ENCODE measurements at places on chromosomes 5 and 9.

DNA sequence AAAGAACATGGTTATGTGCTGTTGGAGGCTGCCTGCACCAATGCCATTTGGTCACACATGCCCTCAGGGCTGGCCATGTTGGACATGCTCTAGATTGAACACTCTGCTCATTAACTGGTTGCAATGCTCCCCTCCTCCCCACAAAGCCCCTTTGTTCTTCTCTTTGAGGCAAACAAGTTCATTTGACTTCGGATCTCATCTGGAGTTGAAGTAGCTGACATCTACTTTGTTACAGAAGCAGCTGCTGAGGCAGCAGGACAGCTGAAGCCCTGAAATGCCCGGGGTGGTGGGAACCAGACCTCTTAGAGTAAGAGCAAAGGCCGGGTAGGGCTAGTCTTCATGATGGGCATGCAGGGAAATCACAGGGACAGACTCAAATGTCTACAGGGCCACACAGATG lies 123.5 kb downstream of the APBA1 start:
- DNase-seq: no peak

DNA sequence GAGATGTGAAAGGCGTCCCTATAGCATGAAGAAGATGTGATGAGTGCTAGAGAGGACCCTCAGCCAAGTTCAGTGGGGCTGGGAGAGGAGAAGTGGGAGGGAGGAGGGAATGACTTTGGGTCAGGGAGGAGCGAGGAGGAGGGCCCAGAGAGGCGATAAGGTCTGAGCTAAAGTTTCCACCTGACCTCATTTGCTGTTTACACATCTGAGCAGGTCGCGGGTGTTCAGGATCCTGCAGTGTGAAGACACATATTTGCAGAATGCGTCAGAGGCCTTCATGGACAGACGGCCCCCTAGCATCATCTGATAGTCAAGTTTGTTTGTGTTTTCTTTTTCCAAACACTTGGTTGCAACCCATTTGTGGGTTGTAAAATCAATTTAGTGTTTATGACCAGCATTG lies 18.9 kb upstream of the IGFBPL1 start:
- DNase-seq: no peak

DNA sequence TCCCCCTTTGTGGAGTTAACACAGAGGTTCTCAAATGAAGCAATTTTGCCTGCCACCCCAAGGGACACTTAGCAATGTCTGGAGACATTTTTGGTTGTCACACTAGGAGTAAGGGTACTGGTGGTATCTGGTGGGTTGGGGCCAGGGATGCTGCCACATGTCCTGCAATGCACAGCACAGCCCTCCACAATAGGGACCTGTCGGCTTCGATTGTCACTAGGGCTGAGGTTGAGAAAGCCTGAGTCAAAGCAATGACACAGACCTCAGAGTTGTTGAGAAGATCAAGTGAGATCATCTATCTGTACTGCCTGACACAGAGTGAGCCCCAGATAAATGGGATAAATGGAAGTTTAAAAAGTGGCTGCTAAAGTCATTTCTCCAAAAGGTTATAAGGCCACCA lies 249.2 kb upstream of the KLF4 start:
- DNase-seq: no peak

GRCh38 chr9:70805949-70806348 lies 315.5 kb downstream of the TRPM3 start:
- no peak for DNase-seq

DNA sequence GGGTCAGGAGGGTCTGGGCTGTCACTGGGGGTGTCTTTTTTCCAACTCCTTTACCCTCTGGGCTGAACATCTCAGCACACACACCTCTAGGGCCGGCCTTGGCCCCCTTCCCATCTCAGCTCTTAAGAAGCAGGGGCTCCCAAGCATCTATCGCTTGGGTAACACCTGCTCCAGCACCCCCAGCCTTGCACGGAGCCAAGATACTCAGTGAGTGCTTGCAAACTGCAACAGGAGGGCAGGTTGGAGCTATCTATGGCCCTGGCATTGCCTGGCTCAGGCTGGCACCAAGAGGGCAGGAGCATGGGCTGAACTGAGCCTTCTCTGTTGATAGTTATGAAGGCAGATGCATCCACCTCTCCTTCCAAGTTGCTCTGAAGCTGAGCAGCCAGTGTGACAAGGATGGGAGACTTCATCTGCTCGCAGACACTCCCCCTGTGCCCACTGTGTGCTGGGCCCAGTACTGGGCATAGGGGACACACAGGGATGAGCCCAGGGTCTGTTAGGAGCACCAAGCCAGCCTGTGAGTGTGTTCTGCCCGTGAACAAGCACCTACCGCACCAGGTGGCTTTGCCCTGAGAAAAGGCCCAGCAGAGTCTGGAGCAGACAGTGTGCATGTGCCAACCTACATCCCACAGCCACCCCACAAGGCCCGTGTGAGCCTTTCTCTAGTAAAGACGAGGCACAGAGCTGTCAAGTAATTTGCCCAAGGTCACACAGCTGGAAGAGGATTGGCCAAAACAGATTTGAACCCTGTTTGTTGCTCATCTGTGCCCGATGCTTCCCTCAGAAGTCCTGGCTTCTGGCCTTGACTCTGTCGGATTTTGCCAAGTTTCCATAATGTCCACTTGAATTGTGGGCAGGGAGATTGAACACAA lies 58.2 kb downstream of the PHF2 start:
- DNase-seq: no peak

- DNase-seq: no peak
Observed at GRCh38 chr5:115430374-115430773, 114.2 kb downstream of the FEM1C start.

GRCh38 chr9:6197330-6197729 lies 18.3 kb upstream of the IL33 start:
- DNase-seq: no peak

DNA sequence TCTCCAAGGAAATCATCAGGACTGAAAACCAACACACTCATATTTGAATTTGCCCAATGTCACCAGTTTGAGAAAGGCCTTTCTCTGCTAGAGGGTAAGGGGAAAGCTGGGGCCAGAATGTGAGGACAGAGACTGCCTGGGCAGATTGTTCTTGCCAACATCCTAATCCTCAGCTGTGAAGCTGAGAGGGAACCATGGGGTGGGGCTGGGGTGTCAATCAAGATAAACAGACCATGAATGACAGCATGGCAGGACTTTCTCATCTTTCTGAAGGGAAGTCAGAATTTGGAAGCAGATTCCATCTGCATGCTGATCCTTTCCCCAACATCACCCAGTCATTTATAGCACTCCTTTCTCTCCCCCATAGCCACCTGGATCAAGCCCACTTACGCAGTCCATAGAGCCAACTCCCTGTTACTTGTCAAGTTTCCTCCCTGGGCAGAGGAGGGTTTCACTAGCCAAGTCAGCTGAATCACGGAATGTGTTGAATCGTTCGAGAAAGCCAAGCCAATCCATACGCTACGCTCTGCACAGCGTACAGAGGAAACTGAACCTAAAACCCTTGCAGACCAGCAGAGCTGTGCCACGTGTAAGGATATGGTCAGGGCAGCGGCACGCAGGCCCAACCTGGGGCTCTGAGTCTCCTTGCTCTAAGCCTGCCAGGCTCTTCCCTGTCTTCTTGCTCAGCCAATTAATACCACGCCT lies 14.9 kb downstream of the GLDC start:
- DNase-seq: no peak

- no peak for DNase-seq
Observed at GRCh38 chr5:16886366-16886736, 49.7 kb downstream of the MYO10 start.

DNA sequence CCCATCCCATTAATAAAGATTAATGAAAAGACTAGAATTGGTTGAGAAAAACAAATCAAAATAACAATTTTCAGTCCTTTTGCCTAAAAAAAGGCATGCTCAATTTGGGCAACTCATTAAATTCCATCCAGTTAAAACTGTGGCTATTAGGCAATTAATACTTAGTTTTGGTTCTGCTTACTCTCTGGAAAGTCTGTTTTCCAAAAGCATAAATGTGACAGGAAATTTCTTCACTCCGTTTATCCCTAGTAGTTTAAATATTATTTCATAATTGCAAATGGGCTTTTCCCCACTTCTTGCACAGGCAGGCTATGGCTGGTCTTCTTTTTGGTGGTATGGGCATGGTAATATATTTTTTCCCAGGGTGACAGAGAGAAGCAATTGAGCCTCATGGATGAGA lies 373.3 kb upstream of the KLF4 start:
- no peak for DNase-seq

GRCh38 chr5:36662291-36662851 lies 56.0 kb downstream of the SLC1A3 start:
- DNase-seq: no peak

DNA sequence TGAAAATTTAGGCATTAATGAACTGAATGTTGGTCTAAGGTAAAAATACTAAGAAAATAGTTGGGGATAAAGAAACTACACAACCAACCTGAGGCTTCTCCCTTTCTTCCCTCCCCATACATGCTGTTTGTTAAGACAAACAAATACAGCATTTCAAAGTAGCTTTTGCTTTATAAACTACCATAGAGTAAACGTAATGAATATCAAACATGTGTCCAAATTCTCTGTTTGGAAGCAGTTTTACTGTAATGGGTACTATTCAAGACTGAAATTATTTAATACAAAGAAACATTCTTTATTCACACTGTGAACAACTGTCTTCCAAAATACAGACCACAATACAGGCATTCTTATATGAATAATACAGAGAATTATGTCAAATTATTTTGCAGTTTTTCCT lies 52.0 kb downstream of the SLC44A1 start:
- no peak for DNase-seq

- no peak for DNase-seq
Observed at GRCh38 chr5:6090079-6090654, 288.2 kb downstream of the MED10 start.

DNA sequence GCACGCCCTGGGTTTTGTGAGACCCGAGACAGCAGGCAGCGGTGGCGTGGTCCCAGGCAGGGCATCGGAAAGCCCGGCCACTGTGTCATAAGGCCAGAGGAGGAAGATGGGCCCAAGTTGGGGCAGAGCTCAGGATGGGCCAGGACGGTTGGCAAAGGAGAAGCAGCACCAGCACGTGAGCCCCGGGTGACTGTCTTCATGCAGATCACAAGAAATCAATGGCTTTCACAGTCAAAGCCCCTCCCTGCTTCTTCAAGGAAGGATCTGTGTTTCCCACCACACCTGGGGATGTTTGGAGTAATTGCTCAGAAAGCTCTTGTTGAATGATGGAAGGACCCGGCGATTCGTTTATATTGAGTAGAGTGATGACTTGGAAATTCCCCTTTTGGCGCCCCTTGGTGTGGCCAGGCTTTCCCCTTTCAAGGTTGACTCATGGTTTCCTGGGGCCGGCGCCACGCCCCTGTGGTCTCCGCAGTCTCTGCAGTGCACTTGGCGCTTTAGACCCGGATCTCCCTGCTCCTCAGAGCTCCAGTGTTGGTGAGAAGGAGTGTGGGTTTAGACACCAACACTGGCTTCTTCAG lies 52.1 kb downstream of the IL31RA start:
- DNase-seq: no peak

GRCh38 chr5:134523543-134524271 lies 1.8 kb upstream of the JADE2 start:
- DNase-seq: no peak

DNA sequence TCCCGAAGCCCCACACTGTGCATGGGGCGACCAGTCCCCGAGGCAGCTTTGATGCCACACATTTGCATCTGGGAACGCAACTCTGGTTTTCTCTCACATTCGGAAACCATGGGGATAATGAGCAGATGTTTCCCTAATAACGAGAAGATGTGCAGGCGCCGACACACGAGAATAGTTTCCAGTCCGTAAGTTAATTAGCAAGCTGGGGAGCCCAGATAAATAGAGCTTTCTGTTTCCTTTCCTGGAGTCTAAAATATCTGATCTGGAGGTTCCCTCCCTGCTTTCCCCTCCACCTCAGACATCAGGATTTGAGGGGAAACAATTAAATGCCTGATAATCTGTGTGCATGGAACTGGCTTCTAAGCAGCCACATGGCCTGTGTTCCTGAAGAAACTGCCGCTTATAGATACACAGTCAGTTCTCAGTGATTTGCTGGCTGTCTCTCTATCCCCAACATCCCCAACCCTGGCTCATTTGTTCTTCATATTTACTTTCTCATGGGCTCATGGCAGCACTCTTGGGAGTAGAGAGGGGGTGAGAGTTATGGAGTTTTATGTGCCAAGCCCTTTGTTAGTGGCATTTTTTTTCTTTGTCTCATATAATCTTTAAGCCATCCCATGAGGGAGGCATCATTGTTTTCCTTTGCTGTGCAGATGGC lies 62.8 kb downstream of the PDZD2 start:
- DNase-seq: no peak

DNA sequence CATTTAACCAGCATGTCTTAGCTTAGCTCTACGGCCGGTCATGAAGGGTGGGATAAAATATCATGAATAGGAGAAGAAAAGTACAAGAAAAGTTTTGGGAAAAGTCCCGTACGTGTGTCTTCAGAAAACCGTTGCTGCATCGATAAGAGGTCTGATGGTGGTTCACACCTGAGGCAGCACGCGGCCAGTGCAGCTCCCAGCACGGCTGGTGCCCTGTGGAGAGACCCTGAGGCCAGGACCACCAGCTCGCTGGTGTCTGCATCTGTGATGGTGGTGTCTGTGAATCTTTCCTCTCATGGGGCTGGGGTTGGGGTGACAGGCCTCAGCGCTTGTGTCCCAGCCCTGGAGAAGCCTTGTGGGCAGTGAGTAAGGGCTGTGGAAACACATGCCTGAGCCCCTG lies 148.9 kb upstream of the IRX4 start:
- DNase-seq: no peak

GRCh38 chr9:76732341-76732958 lies 31.8 kb upstream of the PCA3 start:
- DNase-seq: peak; percentile 31

GRCh38 chr5:98769210-98769958 lies 4.1 kb upstream of the RGMB start:
- DNase-seq: peak; percentile 53

GRCh38 chr9:23543419-23543818 lies 282.6 kb downstream of the ELAVL2 start:
- DNase-seq: no peak

DNA sequence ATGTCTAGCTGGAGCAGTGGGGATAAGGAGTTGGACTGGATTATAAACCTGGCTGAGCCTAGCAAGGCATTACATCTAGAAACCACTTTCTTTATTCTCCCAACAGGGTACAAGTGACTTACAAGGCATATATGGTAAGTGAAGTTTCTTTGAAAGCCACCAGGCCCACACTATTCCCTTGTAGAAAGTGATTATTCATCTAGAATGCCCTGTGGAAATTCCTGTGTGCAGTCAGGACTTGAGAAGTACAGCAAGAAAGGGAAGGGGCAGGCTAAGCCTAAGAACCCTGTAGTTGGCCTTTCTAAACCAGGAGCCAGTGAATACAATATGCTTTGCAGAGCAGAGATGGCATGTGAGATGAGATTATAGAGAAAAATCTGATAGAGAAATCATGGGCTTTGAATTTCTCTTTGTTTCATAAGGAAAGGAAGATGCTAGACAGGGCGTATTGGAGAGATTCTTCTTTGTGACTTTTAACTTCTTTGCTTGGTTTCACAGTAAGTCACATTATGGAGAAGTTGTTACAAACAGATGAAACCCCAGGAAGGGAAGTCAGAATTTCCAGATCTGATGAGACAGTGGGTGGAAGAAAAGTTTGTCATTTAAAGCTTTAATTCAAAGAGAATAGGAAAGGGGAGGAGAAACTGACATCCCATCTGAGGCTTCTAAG lies 321.7 kb downstream of the NDUFS4 start:
- DNase-seq: no peak

Data from AG09319 (cell line).